ENCODE measurements at places on chromosomes 12 and 14.

- DNase-seq, result no peak
Observed at GRCh38 chr12:1645819-1646218, 16.8 kb downstream of the WNT5B start.

GRCh38 chr14:29475641-29476040 is 452.0 kb downstream of the PRKD1 start:
- DNase-seq, result no peak

DNA sequence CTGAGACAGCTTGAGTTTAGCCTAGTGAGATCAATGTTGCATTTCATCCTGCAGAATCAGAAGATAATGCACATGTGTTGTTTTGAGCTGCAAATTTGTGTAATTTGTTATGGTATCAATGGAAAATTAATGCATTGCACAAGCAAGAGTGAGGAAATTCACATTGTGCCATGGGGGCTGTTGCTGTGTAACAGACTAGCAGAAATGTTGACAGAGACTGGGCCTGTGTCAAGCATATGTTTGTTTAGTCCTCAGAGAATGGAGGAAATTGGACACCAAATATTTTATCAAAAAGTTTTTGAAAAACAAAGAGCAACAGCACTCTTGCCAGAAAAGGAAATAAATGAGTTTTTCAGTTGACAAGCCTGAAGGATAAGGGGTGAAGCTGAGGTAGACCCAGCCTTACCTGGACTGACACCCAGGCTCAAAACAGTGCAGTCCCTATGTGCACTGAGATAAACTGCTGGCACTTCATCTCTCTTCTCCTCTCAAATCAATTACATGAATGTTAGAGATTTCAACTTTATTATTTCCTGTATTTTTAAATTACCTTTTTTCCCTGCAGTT is 1150.0 kb downstream of the FSCB start:
- DNase-seq, result no peak

GRCh38 chr14:69328765-69329164 is 68.8 kb downstream of the GALNT16 start:
- DNase-seq, result no peak

DNA sequence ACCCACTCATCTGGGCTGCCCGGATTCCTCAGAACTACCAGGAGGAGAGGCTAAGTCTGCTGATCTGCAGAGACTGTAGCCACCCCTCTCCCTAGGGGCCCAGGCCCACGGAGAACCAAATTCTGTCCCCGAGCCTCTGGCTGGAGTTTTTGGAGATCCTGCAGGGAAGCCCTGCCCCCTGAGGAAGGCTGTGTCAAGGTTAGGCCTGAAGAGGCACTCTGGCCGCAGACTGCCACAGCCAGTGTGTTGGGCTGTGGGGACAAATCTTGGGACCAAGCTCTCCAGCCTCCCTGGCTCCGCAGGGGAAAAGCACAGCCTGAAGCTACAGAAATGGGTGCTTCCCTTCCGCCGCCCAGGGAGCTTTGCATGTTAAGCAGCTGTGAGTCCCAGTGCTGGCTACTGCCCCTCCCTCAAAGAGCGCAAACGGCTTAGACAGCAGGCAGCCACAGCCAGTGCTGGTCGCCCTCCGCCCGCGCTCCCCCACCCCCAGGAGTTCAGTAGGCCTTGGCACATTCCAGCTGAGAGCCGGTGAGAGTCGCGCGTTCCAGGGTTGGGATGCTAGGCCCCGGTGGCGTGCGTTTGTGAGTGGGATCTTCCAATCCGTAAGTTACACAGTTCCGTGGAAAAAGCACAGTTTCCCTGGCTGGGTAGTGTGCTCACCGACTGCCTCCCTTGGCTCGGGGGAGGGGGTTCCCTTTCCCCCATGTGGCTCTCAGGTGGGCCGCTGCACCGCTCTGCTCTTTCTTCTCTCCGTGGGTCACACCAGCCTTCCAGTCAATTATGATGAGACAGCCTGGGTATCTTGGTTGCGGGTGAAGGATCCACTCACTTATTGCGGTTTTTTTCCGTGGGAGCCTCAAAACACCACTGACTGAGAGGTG is 13.2 kb downstream of the CLEC4E start:
- no peak for DNase-seq

DNA sequence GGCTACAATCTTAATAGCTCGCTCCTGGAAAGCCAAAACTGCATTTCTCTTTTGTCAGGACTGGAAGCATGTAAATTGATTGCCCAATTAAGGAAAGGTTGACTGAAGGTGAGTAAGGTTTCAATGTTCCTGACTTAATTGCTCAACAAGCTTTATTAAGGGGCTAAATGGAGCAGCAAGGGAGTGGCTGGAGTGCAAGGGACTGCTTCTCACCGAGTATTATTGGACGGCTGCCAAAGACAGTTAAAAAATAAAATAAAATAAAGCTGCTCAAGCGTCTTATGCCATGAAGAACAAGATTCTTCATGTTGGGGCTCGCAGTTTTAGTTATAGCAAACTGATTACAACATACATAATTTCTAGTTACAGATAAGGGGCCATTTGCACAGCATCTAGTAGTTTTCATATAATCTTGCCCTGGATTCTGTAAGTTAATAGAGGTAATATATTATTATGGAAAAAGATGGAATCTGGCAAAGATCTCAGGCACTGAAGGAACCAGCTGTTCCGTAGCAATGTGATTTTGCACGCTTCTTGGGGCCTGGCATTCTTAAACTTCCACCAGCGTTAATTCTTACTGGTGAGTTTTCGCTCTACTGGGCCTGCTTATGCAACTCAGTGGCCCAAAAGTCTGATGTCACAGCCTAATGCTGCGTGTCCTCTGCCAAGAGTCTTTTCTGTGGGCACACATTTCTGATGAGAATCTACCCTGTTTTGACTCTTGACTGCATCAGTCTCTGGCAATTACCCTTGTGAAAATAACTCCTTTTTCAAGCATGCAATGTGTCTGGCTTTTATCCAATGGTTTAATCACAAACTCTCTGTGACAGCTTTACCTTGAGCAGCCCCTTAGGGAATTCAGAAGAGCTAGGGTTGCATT is 108.5 kb downstream of the SLC38A1 start:
- no peak for DNase-seq
